ENCODE measurements at places on chromosomes 12 and 14.

GRCh38 chr14:61530296-61530695 is 165.0 kb upstream of the HIF1A start:
- DNase-seq: no peak

DNA sequence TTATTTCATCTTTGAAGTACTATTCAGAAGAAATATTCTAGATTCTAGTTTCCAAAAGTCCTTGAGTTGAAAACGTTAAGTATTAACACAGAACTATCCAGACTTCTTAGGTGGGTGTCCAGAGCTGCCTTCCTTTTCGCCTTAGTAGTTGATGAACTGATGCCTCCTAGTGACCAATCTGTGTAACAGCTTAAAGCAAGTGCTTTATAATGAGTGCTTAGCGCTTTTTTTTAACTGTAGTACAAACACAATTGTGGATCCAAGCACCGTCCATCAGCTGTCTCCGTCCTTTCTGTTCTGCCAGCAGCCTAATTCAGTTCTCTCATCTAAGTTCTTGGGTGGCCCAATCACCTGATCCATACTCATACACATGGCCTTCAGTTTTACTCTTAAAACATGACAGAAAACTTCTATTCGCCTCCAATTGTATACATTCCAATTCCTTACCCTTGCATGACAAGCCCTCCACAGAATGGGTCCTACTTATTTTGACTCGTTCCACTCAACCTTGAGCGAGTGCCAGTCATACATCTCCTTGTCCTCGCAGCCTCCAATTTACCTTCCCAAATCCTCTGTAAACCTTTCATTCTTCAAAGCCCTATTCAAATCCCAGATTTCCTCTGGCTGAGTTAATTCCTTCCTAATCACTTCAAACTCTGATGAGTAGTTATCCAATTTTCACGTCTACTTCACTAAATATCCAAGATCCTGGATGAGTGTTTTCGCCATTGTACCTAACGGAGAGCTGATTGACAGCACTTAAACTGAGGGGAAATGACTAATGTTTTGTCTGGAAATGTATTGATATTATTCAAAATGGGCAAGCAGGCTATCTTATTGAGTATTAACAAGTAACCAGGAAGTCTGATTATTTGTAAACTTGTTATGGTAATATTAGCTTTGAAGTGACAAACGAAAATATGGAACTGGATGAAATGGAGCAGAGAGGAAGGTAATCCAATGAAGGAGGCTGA is 5.8 kb upstream of the PHLDA1 start:
- peak; percentile 88 for DNase-seq

DNA sequence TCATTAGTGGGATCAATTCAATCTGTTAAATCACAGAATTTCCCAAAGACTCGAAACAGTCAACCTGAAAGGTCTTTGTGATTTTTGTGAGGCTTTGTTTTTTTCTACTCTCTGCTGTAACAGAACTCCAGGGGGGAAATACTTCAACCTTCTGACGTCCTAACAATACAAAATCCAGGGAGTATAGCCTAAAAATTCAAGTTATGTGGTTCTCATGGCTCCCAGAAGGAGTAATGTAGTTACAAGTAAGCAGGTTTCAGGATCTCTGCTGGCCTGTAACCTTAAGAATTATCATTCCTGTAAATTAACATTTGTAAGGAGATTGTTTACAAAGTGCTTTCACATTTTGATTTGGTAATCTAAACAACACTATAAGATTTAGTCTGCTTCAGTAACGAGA is 39.9 kb downstream of the VEZT start:
- no peak for DNase-seq

- no peak for DNase-seq
Observed at GRCh38 chr14:100710826-100711462, 15.7 kb upstream of the DLK1 start.

DNA sequence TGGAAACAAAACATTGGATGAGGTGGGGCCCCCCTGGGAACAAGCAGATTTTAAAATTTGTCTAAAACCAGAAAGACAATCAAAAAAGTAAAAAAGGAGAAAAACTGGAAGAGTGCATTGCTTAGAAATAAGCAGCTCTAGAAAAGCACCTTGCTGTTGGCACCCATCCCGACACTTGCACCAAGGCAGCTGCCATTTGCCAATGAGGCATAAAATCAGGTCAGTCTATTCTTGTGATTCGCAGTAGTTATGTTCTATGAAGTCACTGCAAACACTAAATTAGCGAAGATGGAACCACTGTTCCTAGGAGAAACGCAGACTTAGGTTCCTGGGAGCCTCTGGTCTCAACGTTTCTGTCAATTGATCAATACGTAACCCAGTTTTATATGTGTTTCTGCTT is 16.2 kb downstream of the VPS33A start:
- no peak for DNase-seq

DNA sequence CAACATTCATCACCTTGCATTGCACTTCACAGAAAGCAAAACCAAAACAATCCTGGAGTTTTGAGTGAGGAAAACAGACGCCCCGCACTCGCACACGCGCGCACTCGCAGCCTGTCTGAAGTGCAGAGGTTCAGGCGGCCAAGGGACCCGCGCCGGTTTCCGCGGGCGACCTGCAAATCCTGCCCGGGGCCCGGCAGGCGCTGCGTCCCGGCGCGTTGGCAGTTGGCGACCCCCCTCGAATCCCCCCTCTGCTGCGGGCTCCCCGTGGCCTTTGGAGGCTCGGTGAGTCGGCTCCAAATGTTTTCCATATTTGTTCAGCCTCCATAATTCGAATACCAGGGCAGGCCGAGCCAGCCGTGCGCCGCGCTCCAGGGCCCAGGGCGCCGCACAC is at the start of gene SSPN:
SSPN (plus strand) TSS at position 324 of the 391 bp plus-strand sequence. CDS start 100 bp downstream, outside the sequence.
- peak; percentile 79 for DNase-seq

DNA sequence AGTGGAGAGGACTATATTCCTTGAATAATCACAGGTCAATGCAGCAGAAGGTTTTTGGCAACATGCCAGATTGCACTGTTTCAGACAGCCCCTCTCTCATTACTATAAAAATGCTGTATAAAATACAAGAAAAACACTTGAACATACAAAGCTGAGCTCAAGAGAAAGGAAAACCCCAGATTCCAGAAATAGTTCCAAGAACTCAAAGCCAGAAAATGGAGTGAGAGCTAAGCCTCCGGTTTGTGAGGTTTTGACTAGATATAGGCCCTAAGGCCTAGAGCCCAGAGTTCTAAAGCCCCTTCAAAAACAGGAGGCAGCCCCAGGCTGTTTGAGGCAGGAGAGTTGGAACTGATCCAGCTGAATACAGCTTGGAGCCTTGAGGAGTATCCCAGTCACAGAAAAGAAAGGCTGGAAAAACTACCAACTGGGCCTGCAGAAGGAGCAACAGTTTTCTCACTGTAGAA is 29.4 kb upstream of the ACTN1 start:
- DNase-seq: peak; percentile 19

- DNase-seq: no peak
Observed at GRCh38 chr14:82091097-82091496, 557.4 kb upstream of the SEL1L start.

DNA sequence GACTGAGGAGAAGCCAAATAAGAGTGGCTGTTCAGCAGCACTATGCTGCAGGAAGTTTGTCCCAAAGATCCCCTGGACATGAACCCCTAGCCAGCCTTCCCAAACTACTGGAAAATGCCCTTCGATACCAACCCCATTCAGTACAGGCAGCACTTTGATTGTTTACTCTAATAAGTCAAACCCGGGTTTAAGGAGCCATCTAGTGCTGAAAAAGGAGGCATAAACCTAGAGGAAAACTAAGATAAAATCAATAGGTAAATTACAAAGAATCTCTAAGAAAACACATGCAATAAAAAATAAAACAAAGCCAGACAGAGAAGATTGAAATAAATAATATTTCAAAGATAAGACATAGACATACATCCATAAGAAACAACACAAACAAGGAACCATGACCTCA is 771.6 kb downstream of the RPS29 start:
- peak; percentile 21 for DNase-seq

DNA sequence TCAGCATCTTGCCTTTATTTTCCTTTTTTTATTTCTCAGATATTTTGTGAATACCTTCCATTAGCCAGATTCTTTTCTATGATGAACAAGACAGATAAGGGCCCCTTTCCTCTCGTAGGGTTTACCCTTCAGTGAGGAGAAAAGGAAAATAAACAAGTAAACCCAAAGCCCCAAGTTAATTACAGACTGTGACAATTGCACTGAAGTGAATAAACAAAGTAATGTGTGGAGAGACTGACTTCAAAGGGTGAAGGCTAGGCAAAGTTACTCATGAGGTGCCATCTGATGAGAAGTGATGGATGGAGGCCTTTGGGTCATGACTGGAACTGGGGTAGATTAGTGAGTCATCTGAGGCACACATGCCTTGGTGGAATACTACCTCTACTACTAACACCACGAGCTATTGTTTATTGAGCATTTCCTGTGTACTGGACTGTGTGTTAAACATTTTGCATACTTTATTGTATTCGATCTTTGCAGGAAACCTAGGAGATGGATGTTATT is 143.4 kb upstream of the PRICKLE1 start:
- DNase-seq: no peak

- DNase-seq: no peak
Observed at GRCh38 chr14:101124815-101125214, 221.3 kb upstream of the RTL1 start.

GRCh38 chr12:65612440-65612839 is 211.8 kb upstream of the HMGA2 start:
- DNase-seq: no peak

GRCh38 chr12:32027684-32028365 is 68.6 kb downstream of the RESF1 start:
- DNase-seq: no peak
